ENCODE measurements at places on chromosomes 2 and 18.

GRCh38 chr18:3720159-3720558, 270.2 kb downstream of the TGIF1 start:
- DNase-seq, result no peak

DNA sequence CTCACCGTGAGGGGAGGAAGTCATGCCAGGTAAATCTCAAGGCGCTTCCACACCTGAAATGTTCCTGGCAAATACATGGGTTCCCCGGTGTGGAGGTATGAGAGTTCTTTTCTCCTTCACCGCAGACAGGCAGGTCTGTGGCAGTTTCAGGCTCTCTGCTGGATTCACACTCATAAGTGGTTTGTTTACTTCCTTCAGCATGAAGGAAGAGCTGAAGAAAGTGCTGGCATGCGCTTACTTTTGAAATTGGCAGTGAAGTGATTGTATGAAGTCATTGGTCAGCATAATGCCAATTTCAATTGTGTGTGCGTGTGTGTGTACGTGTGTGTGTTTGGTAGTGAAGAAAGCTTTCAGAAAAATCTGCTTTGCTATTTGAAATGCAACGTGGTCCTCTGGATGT, 43.4 kb downstream of the RNF144A start:
- DNase-seq, result peak; percentile 83

DNA sequence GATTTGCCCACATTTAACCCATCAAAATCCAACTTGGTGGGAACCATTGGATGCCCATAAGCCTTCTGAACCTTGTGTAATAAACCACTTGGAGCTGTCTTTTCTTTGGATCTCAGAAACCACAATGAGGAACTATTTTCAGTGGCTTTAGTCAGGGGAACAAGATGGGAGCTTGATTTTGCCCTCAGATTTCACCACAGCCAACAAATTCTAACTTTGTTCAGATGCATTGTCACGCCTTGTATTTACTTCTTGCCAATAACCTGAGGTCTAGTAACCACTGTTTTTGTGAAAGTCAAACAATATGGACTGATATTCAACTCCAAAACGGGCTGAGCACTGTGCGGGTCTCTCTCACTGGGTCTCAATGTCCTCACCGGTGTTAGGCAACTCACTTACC, 508.2 kb downstream of the TNS1 start:
- no peak for DNase-seq

- no peak for DNase-seq
Measured at GRCh38 chr18:78670778-78671391, 308.7 kb upstream of the SALL3 start.

DNA sequence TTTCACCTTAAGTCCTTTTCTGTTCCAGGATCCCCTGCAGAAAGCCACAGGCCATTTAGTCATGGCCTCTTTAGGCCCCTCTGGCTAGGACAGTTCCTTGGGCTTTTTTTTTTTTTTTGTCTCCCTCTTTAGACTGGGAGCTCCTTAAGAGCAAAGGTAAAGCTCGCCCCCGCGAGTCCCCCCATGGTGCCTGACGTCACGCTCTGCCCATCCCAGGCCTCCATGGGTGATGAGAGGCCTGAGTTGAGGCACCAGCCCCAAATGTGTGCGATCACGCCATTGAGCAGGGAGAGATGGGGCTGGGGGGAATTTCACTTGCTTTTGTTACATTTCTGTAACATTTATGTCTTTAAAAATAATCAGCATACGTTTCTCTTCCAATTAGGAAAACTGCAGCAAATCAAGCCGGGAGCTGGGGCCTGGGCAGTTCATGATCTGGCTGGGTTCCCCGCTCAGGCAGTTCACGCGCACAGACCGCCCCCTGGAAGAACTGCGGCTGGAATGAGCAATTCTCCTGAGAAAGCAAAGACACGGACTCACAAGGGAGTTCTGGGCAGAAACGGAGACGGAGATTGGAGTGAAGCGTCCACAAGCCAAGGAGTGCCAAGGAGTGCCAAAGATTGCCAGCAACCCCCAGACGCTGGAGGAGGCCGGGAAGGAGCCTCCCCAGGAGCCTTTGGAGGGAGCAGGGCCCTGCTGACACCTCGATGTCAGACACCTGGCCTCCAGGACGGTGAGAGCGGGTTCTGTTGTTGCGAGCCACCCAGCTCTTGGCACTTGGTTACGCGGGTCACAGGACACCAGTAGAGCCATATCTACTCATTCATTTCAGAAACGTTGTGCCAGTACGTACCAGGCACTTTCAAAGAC, 108.4 kb upstream of the ODC1 start:
- no peak for DNase-seq

GRCh38 chr2:52117299-52117698, 1085.4 kb upstream of the NRXN1 start:
- DNase-seq, result no peak

DNA sequence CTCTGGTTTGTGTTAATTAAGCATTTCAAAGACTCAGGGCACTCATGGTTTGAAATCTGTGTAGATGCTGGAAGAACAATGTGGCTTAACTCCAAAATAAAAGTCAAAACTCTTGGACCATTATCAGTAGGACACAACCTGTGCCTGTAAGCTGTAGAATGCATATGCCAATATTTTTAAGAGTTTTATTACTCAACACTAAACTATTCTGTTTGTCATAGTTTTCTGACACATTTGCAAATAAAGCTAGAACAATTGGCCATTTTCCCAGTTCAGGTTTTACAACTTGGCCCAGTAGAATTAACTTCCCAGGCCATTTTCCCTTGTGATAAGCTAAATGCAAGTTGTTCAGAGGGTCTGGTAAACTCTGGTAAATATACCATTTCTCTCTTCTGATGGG, 713.1 kb downstream of the CBLN2 start:
- peak; percentile 3 for DNase-seq

DNA sequence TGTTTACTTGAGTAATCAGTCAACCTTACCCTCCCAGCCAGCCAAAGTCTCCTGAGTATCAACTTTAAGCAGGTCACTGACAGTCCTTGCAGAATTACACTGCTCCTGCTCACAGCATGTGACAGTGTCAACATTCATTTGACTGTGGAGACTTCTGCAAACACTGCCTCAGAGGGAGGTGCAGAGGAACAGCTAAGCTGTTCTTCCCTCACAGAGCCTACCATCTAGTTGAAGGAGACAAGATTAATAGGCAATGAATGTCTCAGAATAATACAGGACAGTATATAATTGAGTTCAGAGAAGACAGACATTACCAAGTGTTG, 11.9 kb downstream of the SLC14A2 start:
- DNase-seq, result no peak
